Sigmoid colon (tissue), 7 donors: ENCODE measurements at places on chromosomes 3 and 15. TPM values are rescaled to one million over a fixed set of nuclear protein-coding genes. Genes with fewer than 3 reads are reported as not detected.

DNA sequence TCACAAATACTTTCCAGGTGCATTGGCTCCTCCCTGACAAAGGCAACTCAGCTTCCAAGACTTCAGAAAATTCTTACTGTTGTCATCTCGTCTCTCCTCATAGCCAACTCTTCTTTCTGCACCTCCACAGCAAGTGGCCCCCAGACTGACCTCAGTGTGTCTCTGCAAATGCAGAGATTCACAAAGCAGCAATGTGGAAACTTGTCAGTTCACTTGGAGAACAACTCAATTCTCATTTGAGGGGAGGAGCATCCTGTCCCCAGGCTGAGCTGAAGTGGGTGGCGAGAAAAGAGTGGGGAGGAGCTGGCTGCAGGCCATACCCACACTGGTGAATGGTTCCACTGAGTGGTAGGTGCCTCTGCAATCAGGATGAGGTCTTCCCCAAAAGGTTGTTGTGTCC, 248.7 kb upstream of the IL12A start:
- no peak overlapping the region for H3K4me3 ChIP-seq
- H3K4me1 ChIP-seq = peaks cover 6% of the 10 kb centered on the region
- H3K27ac ChIP-seq = no peak overlapping the region
- H3K36me3 ChIP-seq = no peaks in the 10 kb centered on the region
- no peaks in the 10 kb centered on the region for H3K27me3 ChIP-seq

DNA sequence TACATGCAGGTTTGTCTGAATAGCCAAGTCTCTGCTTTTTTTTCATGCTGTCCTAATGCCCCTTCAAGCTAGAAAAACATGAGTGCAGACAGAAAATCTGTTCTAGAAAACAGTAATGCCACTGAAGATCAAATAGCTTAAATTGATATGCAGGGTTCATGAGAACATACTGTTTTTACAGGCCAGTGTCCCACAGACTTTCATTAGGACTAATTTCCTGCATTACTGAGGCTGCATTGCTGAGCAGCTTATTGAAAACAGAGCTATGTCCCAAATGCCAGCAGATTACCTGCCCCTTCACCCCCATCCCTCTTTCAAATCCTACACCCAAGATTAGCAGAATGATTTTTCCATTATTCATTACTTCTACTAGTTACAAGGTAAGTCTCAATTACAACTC, 665 bp downstream of the TM4SF18 start:
- no peak overlapping the region for H3K4me3 ChIP-seq
- H3K27me3 ChIP-seq = no peaks in the 10 kb centered on the region
- no peaks in the 10 kb centered on the region for H3K4me1 ChIP-seq
- no peaks in the 10 kb centered on the region for H3K36me3 ChIP-seq

GRCh38 chr3:13688034-13688433, 139.1 kb downstream of the FBLN2 start:
- no peak overlapping the region for H3K4me3 ChIP-seq
- no peak for DNase-seq
- H3K36me3 ChIP-seq = no peaks in the 10 kb centered on the region
- H3K27ac ChIP-seq = no peak overlapping the region
- no peaks in the 10 kb centered on the region for H3K4me1 ChIP-seq

- H3K36me3 ChIP-seq = no peaks in the 10 kb centered on the region
- H3K27ac ChIP-seq = peak overlapping the region; percentile 93
Observed at GRCh38 chr3:179603831-179604230, 607 bp downstream of the MRPL47 start.

Gene ZNF445
- polyA plus RNA-seq = 1.2 TPM

Gene SATB1
- 5.5 TPM for polyA plus RNA-seq

DNA sequence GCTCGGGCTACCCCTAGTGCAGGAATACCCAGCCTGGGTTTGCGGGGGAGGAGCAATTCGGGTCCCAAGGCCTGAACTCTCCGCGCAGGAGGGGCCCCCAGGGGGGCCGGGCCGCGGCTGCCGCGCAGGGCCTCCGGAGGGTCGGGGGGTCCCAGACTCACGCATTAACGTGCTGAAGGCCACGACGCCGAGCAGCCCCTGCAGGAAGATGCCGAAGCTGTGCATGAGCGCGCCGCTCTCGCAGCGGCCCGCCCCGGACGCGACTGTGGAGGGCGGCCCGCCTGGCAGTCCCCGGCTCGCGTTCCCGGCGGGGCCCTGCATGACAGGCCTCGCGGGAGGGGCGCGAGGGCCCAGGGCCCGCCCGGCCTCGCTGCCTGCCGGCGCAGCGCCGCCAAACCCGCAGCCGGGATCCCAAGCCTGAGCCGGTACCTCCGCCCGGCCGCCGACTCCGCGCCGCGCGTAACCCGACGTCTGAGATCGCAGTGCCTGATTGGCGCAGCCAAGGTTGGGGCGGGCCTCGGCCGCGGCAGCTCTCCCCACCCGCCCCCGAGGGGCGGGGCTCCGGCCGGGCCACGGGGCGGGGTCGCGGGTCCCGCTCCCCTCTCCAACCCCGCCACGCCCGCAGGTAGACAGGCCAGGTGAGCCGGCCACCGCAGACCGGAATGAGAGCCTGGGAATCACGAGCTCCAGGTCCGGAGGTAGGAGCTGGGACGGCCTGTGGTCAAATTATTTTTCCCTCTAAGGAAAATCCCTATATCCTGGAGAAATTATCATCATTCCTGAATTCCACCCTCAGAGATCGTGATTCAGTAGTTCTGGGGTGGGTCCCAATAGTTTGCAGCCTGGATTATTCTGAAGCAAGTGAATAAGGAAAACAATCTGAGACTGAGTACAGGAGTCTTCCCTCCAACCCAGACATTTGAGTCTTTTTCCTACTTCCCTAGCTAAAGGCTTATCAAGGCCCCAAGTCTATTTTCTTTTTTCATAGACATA, at the start of gene STIMATE:
Gene STIMATE (minus strand): TSS at position 419 of the 993 bp plus-strand sequence. CDS start 98 bp downstream, at position 321.
- H3K27me3 ChIP-seq = no peaks in the 10 kb centered on the region
- H3K36me3 ChIP-seq = no peaks in the 10 kb centered on the region
- H3K4me3 ChIP-seq = peak within 1 kb of the TSS; percentile 91
- H3K4me1 ChIP-seq = no peaks in the 10 kb centered on the region
- peak within 1 kb of the TSS; percentile 80 for H3K27ac ChIP-seq

DNA sequence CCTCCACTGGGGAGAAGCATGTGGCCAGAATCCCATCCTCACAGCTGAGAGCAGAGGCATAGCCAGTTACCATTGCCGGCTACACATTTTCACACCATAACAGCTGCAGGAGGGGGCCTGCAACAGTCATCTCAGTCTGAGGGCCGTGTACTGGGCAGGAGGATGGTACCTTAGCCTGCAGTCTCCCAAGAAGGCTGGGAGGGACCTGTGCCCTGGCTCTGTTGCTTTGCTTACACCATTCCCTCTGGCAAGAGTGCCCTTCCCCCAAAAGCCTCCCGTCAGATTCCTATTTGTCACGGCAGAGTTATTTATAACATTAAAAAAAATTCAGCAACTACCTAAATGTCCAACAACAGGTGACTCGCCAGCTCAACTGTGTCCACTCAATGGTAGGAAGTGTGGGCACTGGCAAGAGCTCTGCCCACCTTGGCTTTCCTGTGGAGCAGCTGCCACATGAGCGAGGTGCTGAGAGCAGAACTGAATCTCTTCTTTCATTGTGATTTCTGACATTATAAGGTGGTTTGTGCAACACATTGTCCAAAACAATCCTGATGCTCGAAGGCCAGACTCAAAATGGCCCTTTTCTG, 4.4 kb downstream of the CAMKV start:
- DNase-seq = no peak
- peaks cover 12% of the 10 kb centered on the region for H3K4me1 ChIP-seq
- peaks cover 26% of the 10 kb centered on the region for H3K27me3 ChIP-seq
- H3K36me3 ChIP-seq = no peaks in the 10 kb centered on the region

GRCh38 chr3:108569336-108569735, 19.9 kb downstream of the CIP2A start:
- no peaks in the 10 kb centered on the region for H3K36me3 ChIP-seq
- H3K27me3 ChIP-seq = no peaks in the 10 kb centered on the region
- H3K4me1 ChIP-seq = no peaks in the 10 kb centered on the region
- DNase-seq = no peak
- H3K27ac ChIP-seq = no peak overlapping the region

DNA sequence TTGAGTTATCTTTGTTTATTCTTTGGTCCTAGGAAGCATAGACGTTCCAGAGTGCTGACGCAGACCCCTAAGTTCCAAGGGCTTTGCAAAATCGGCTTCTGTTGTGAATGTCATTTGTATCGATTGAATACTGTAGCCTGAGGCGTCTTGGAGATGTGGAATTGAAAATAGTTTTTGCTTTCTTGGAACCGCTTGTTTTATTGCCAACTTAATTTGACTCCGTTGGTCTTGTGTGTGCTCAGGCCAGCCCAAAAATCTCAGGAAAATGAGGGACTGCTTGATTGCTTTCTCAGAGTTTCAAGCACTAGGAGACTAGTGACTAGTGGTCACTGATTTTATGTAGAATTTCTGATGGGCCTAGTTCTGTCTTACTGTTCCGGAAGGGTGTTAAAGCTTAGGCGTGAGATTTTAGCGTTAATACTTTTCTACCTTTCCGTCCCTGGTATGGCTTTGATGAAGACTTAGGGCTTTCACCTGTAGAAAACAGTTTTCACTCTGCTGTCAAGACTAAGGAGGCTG, 263 bp upstream of the UTS2B start:
- peaks cover 34% of the 10 kb centered on the region for H3K4me1 ChIP-seq
- no peaks in the 10 kb centered on the region for H3K36me3 ChIP-seq
- peak overlapping the region; percentile 88 for H3K4me3 ChIP-seq
- H3K27ac ChIP-seq = peak overlapping the region; percentile 92
- no peak for DNase-seq

- H3K36me3 ChIP-seq = no peaks in the 10 kb centered on the region
- H3K4me3 ChIP-seq = no peak overlapping the region
- no peaks in the 10 kb centered on the region for H3K27me3 ChIP-seq
Observed at GRCh38 chr3:45043728-45044299, 17.7 kb downstream of the CLEC3B start.

GRCh38 chr3:15385901-15386653, 41.3 kb downstream of the METTL6 start:
- no peaks in the 10 kb centered on the region for H3K4me1 ChIP-seq
- H3K4me3 ChIP-seq = no peak overlapping the region
- peak; percentile 17 for DNase-seq
- H3K27ac ChIP-seq = no peak overlapping the region
- no peaks in the 10 kb centered on the region for H3K27me3 ChIP-seq
- H3K36me3 ChIP-seq = no peaks in the 10 kb centered on the region

GRCh38 chr15:81303244-81304225, 20.4 kb downstream of the STARD5 start:
- H3K27ac ChIP-seq = peak overlapping the region; percentile 52
- DNase-seq = no peak
- peaks cover 4% of the 10 kb centered on the region for H3K36me3 ChIP-seq
